CD4-positive, CD25-positive, alpha-beta regulatory T cell (primary cell): ENCODE measurements at places on chromosomes 4 and X.
A peak's percentile ranks its signal among the peaks of the same experiment; 100 is the strongest.

DNA sequence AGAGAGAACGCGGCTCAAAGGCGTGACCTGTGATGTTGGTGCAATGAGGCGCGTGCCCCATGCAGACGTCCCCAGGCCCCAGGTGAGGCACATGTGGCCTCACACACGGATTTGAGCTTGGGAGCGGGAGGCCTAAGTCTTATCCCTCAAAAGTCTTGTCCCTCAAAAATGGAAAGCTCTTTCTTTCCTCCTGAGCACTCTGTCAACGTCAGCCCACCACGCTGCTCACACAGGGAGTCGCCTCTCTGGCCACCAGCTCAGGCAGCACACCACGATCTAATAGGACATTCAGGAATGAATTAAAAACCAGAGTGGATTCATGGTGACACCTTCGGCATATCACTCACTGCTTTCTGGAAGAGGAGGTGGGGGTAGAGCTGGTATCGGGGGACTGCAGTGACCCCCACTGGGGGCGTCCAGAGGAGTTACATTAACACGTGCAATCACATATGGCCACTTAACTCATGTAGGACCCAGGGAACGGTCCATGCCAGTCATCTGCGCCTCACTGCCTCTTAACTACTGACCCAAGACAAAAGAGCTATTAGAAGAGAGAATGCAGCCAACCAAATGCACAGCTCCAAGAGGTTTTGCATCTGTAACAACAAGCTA lies 21.9 kb upstream of the CYP4V2 start:
- H3K27ac ChIP-seq = no peak overlapping the region
- DNase-seq = no peak
- H3K36me3 ChIP-seq = no peaks in the 10 kb centered on the region
- no peaks in the 10 kb centered on the region for H3K4me1 ChIP-seq
- H3K27me3 ChIP-seq = no peaks in the 10 kb centered on the region
- no peak overlapping the region for H3K4me3 ChIP-seq

GRCh38 chrX:49901048-49901447 lies 21.3 kb upstream of the CLCN5 start:
- no peaks in the 10 kb centered on the region for H3K36me3 ChIP-seq
- DNase-seq = no peak
- H3K27ac ChIP-seq = no peak overlapping the region
- no peak overlapping the region for H3K4me3 ChIP-seq
- H3K27me3 ChIP-seq = peaks cover 5% of the 10 kb centered on the region
- H3K4me1 ChIP-seq = no peaks in the 10 kb centered on the region

GRCh38 chrX:118558926-118559325 lies 63.3 kb downstream of the DOCK11 start:
- DNase-seq = no peak
- H3K36me3 ChIP-seq = peaks cover 44% of the 10 kb centered on the region
- no peaks in the 10 kb centered on the region for H3K27me3 ChIP-seq
- no peak overlapping the region for H3K27ac ChIP-seq

DNA sequence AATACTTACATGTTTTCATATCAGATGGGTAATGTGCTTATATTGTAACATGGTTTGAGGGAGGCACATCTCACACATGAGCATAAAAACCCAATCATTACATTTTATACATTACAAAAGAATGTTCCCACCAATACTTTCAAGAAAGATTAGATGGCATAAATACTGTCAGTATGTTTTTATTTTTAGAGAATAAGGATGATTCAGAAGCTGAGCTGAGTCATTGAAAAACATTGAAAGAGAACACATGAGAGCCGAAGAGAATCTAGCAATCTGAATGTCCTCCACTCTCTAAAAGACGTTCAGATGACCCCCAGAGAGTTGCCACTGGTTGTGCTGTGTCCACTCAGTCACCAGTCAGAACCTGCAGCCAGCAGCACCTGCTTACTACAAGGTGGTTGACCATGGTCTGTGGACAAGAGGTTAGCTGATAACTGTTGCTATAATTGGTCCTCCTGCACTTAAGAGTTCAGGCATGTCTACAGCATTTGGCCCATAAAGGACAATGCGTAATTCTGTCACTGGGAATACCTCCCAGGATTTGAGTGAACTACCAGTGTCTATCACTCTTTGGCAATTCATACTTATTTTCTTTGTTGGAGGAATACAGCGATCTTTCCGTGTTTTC lies 382.2 kb upstream of the IGFBP7 start:
- no peak overlapping the region for H3K27ac ChIP-seq
- H3K4me3 ChIP-seq = no peak overlapping the region
- DNase-seq = no peak
- no peaks in the 10 kb centered on the region for H3K4me1 ChIP-seq

- DNase-seq = no peak
- no peaks in the 10 kb centered on the region for H3K36me3 ChIP-seq
- H3K27ac ChIP-seq = no peak overlapping the region
- H3K4me1 ChIP-seq = no peaks in the 10 kb centered on the region
- no peaks in the 10 kb centered on the region for H3K27me3 ChIP-seq
Measured at GRCh38 chr4:111510535-111510934, 634.7 kb upstream of the FAM241A start.

GRCh38 chr4:183400035-183400434 lies 44.4 kb upstream of the CDKN2AIP start:
- H3K4me3 ChIP-seq = no peak overlapping the region
- H3K27ac ChIP-seq = no peak overlapping the region
- no peak for DNase-seq
- H3K36me3 ChIP-seq = no peaks in the 10 kb centered on the region

- no peak for DNase-seq
- H3K4me1 ChIP-seq = no peaks in the 10 kb centered on the region
- H3K27ac ChIP-seq = no peak overlapping the region
Measured at GRCh38 chrX:79592259-79592658, 225.1 kb upstream of the ITM2A start.

GRCh38 chr4:56468097-56468422 lies 643 bp downstream of the SRP72 start:
- H3K27ac ChIP-seq = peak overlapping the region; percentile 87
- no peaks in the 10 kb centered on the region for H3K27me3 ChIP-seq
- H3K4me1 ChIP-seq = peaks cover 35% of the 10 kb centered on the region
- DNase-seq = peak; percentile 21
- peaks cover 24% of the 10 kb centered on the region for H3K36me3 ChIP-seq

DNA sequence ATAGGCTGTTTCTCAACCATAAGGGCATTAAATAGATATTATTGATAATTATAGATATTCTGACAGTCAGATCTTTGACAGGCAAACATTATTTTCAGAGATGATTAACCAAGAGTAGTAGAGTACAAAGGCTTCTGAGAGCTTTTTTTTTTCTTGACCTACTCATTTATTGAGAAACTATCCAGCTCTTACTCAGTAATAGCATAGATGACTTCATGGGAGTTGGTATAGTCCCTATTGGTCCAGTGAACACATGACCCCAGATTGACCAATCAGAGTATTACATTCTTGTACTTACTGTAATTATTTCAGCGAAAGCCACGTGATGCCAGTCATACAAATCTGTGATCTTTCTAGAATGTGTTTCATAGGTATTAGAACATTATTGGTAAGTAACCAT lies 508.7 kb downstream of the FSTL5 start:
- no peak for DNase-seq
- H3K4me3 ChIP-seq = no peak overlapping the region
- no peaks in the 10 kb centered on the region for H3K4me1 ChIP-seq
- no peaks in the 10 kb centered on the region for H3K36me3 ChIP-seq

- DNase-seq = no peak
- H3K4me1 ChIP-seq = no peaks in the 10 kb centered on the region
Measured at GRCh38 chr4:129327637-129328036, 231.7 kb downstream of the C4orf33 start.

DNA sequence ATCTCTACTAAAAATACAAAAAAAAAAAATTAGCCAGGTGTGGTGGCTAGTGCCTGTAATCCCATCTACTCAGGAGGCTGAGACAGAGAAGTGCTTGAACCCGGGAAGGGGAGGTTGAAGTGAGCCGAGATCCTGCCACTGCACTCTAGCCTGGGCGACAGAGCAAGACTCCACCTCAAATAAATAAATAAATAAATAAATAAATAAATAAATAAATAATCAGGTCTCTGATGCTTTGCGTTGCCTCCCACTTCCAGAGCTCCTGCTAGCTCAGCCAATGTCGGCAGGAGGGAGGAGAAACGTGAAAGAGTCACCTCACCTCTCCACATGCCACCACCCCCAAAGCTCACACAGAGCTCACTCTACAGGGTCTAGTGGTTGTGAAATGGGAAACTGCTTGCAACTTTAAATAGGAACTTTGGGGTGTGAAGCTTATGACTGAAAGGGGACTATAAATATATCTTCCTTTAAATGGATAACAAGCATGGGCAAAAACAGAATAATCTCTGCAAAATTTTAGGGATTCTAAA lies 7.9 kb downstream of the SMIM31 start:
- no peak overlapping the region for H3K27ac ChIP-seq
- H3K4me1 ChIP-seq = no peaks in the 10 kb centered on the region
- no peak overlapping the region for H3K4me3 ChIP-seq
- no peak for DNase-seq
- no peaks in the 10 kb centered on the region for H3K27me3 ChIP-seq
- no peaks in the 10 kb centered on the region for H3K36me3 ChIP-seq

GRCh38 chr4:139214039-139214534 lies 37.1 kb upstream of the ELF2 start:
- DNase-seq = no peak
- H3K4me3 ChIP-seq = no peak overlapping the region
- no peak overlapping the region for H3K27ac ChIP-seq
- no peaks in the 10 kb centered on the region for H3K4me1 ChIP-seq
- no peaks in the 10 kb centered on the region for H3K27me3 ChIP-seq

DNA sequence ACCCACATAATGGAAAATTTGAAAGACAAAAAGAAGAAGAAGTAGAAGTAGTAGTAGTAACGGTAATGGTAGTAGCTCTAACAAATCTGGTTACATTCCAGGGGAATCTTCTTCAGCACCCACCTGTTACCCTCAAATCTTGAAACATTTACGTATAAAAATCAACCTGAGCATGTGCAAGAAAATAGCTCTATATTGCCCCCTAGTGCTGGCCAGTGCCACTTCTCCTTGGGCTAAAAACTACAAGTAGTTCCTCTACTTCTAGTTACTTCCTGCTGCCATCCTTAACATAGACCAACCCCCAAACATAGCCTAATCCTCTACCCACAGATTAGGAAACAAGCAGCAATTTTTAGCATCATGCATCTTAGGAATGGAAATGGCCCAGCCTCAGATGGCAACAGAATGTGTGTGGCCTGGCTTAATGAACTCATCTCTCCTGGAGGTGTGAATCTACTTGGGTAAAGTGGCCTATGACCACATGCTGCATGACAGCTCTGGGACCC lies 3.1 kb downstream of the PDGFC start:
- H3K4me1 ChIP-seq = no peaks in the 10 kb centered on the region
- H3K36me3 ChIP-seq = no peaks in the 10 kb centered on the region
- H3K27ac ChIP-seq = no peak overlapping the region
- H3K4me3 ChIP-seq = no peak overlapping the region

- H3K36me3 ChIP-seq = no peaks in the 10 kb centered on the region
- no peaks in the 10 kb centered on the region for H3K27me3 ChIP-seq
- DNase-seq = no peak
- peaks cover 24% of the 10 kb centered on the region for H3K4me1 ChIP-seq
Measured at GRCh38 chrX:15761564-15762191, 23.6 kb downstream of the CA5B start.

GRCh38 chr4:189002475-189002874 lies 863.2 kb downstream of the TRIML1 start:
- H3K4me1 ChIP-seq = no peaks in the 10 kb centered on the region
- no peak overlapping the region for H3K27ac ChIP-seq
- H3K36me3 ChIP-seq = no peaks in the 10 kb centered on the region
- no peaks in the 10 kb centered on the region for H3K27me3 ChIP-seq
- H3K4me3 ChIP-seq = no peak overlapping the region
- DNase-seq = no peak

DNA sequence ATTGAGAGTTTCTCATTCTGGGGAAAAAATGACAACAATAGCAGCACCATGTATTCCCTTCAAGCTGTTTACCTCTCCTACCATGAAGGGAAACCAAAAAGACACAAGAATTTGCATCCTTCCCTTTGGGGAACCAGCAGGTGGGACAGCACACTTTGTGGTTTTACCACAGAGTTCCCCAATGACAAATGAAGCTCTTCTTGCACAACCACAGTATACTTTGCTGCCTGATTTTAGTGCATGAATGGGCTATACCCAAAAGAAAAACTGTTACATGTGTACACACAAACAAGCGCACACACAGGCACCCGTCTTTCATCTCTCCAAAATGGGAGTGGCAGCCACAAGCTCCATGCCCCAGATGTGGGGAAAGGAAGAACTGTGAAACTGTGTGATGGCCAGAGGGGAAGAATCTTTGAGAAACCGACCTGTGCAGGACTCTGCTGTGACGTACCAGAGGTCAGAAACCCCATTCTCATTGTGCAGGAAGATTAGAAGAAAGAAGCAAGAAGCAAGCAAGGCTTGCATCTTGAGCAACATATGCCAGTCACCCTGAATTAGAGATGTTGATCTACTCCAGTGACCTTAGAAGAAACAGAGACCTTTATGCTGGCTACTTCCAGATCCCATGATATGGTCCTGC lies 2.7 kb upstream of the MAML3 start:
- H3K36me3 ChIP-seq = no peaks in the 10 kb centered on the region
- no peak overlapping the region for H3K4me3 ChIP-seq
- peaks cover 28% of the 10 kb centered on the region for H3K4me1 ChIP-seq
- no peak for DNase-seq
- H3K27me3 ChIP-seq = peaks cover 9% of the 10 kb centered on the region

DNA sequence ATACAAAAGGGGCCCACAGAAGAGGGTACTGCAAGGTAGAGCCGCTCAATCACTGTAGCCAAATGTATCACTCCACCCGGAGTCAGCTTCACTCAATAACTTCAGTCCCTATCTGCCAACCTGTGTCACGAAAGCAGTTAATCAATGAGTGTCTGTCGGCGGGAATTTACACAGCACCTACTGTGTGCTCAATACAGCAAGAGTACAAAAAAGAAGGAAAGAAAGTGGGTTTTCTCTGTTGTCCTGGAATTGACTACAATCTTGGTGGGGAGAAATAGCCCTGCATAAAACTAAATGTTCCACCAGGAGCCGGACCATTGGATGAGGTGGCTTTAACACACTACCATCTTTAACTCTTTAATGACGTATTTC lies 780 bp upstream of the NKRF start:
- H3K36me3 ChIP-seq = no peaks in the 10 kb centered on the region
- H3K27ac ChIP-seq = peak overlapping the region; percentile 90
- no peaks in the 10 kb centered on the region for H3K27me3 ChIP-seq
- peaks cover 14% of the 10 kb centered on the region for H3K4me1 ChIP-seq
- peak overlapping the region; percentile 80 for H3K4me3 ChIP-seq

DNA sequence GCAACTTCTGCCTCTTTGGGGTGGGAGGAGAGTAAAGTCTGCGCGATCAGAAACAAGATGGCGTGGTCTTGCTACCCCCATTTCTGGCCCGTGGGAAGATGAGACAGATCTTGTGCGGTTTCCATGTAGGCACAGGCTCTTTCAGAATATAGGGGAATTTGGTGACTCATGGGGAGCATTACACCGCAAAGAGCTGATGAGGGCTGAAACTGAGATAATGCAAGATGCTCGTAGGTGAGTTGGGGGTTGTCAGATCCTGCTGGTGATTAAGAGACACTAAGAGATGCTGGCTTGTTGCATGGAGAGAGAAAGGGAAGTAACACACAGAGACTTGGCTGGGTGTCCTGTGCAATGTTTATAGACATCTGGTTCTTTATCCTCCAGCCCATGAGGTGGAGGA lies 1.5 kb downstream of the EVC start:
- no peak overlapping the region for H3K4me3 ChIP-seq
- DNase-seq = no peak
- peaks cover 1% of the 10 kb centered on the region for H3K4me1 ChIP-seq
- H3K27ac ChIP-seq = no peak overlapping the region

- DNase-seq = no peak
- H3K4me3 ChIP-seq = no peak overlapping the region
- no peaks in the 10 kb centered on the region for H3K27me3 ChIP-seq
- H3K4me1 ChIP-seq = no peaks in the 10 kb centered on the region
- H3K27ac ChIP-seq = no peak overlapping the region
- H3K36me3 ChIP-seq = no peaks in the 10 kb centered on the region
Measured at GRCh38 chr4:119097282-119097900, 38.2 kb upstream of the MYOZ2 start.
